ENCODE measurements at places on chromosomes 12 and 14.

- no peak for DNase-seq
These were observed 19.6 kb upstream of the FBXO33 start for GRCh38 chr14:39451811-39452210.

GRCh38 chr12:82300611-82301010, 57.6 kb downstream of the CCDC59 start:
- no peak for DNase-seq

- no peak for DNase-seq
These were observed 750.2 kb downstream of the TMEM121 start for GRCh38 chr14:106276326-106277267.

DNA sequence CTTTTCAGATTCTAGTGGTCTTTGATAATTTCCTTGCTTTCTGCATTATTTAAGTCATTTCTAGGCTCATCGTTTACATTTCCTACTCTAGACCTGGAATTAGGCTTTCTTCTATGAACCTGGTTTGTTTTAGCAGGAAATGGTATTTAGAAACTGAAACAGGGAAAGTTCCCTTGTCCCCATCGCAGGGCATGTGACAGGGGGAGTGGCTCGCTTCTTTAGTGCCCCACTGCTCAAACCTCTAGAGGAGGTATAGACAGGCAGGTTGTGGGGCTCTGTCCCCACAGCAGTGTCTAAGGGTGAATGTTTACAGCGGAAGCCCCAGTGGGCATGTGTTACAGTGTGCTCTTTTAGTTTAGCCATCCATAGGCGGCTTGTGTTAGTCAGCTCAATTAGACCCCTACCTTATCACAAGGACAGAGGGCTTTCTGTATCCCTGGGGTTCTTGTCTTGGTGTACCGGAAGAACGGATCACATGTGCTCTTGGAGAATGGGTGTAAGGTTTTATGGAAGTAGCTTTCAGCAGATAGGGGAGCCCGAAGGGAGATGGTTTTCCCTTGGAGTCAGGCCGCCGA, 25.0 kb downstream of the IFT81 start:
- no peak for DNase-seq

DNA sequence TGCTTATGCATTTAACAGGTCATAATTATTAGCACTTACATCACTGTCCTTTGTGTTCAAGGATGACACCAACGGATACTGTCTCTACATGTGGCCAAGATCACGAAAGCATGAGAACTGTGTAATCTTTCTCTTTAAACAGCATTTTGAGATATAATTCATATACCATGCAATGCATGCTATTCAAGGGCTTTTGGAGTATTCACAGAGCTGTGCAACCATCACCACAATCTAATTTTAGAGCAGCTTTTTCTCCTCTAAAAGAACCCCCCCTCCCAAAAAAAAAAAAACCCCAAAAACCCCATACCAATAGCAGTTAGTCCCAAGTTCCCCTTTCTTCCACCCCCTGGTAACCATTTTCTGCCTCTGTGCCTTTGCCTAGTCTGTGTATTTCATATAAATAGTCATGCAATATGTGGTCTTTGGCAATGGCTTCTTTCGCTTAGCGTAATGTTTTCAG, 60.6 kb downstream of the SPRING1 start:
- DNase-seq: no peak

DNA sequence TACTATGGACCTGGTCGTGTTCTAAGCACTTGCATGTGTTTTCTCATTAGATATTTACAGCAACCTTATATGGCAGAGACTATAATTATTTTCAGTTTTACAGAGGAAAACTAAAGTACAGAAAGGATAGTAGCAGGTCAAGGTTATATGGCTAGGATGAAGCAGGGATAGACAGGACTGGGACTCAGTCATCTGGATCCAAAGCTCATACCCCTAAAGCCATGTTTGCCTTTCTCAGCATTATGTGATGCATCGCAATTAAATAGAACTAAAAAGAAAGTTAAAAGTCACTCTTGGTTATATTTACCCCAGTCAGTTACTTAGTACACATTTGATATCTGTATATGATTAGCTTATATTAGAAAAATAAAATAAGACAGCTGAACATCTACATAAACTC, 13.3 kb downstream of the LIN7A start:
- DNase-seq: no peak

DNA sequence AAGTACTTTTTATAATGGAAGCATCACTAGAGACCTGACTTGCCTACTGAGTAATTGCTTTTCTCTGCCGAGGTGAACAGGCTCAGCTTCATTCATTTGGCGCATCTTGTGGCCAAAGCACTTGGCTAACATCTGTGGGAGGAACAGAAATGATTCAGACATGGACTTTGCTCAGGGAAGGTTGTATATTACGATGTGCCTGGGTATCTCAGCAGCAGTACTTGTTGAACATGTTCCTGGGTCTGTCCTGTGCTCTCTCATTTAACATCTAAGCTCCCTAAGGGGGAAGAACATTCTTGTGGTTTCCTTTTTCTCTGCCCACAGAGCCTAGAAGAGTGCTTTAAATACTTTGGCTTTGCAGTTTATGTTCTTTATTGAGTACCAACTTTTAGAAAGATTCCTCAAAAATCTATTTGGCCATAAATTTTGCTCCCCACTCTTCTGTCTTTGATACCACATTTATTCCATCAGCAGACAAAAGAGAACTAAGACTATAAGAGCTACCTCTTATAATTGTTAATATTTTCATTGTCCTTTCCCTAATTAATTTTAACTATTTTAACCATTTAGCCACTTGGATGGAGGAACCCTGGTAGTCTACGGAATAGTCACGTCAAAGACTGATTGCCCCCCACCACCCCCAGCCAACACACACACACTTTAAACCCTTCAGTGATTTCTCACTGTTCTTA, 101.2 kb upstream of the EGLN3 start:
- peak; percentile 96 for DNase-seq

DNA sequence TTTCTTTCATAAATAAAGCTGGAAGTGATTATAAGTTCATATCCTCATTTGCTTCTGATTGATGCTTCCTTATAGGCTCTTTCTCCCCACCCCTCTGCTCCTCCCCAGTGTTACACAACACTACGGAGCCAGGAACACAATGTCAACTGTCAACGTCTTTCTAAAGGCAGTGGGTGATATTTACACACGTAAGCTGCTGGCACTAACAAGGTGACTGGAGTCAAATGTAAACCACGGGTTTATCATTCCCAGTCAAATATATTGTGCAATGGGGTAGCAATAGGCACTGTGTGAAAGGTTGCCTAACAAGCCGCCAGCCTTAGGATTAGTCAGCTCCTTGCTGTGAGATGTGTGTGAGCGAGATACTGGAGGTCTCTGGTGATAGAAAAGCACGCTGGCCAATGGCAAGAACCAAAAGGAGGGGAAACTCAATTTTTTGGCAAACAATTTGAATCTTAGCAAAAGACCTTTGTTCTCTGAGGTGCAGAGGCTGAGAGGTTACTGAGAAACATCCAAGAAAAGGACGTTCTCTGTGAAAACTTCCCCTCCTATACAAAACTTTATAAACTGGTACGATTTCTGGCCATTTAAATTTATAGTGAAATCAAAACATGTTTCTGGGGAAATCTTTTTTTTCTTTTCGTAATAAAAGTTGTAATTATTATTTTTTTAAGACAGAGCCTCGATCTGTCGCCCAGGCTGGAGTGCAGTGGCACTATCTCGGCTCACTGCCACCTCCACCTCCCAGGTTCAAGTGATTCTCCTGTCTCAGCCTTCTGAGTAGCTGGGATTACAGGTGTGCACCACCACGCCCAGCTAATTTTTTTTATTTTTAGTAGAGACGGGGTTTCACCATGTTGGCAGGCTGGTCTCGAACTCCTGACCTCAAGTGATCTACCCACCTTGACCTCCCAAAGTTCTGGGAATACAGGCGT, 22.3 kb upstream of the HECTD1 start:
- peak; percentile 99 for DNase-seq

GRCh38 chr14:91749868-91750267, 18.0 kb upstream of the CATSPERB start:
- DNase-seq: no peak

DNA sequence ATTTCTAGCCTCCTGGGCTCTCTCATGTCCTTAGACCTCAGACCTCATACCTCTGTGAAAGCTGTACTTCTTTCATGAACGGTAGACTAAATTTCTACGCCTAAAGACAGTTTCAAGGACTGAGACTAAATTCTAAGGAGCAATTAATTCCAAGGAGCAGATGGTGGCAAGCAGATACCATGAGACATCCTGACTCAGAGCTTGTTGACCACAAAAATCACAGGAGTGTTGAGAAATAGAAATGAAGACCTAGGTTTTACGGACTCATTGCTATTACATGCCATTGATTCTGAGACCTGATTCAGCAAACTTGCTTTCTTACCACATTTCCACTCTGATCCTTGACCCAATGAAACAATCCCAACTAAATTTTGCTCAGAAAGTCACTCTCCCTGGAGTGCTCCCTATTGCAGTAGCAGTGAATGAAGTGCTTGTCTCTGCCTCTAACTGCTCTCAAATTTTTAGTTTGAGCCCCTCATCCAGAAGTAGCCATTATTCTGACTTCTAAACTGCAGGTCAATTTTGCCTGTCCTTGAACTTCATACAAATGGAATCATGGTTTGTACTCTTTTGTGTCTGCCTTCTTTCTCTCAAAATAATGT, 52.0 kb downstream of the PEX5 start:
- DNase-seq: no peak

GRCh38 chr12:13952096-13952495, 29.3 kb downstream of the GRIN2B start:
- no peak for DNase-seq

- no peak for DNase-seq
These were observed 181.0 kb upstream of the RGS6 start for GRCh38 chr14:71751264-71751663.

GRCh38 chr14:43172899-43173548, 1334.1 kb downstream of the FSCB start:
- DNase-seq: peak; percentile 66

GRCh38 chr12:122687086-122687485, 16.1 kb downstream of the HCAR2 start:
- DNase-seq: no peak

GRCh38 chr14:70665448-70666360, 24.0 kb downstream of the TTC9 start:
- DNase-seq: peak; percentile 76

DNA sequence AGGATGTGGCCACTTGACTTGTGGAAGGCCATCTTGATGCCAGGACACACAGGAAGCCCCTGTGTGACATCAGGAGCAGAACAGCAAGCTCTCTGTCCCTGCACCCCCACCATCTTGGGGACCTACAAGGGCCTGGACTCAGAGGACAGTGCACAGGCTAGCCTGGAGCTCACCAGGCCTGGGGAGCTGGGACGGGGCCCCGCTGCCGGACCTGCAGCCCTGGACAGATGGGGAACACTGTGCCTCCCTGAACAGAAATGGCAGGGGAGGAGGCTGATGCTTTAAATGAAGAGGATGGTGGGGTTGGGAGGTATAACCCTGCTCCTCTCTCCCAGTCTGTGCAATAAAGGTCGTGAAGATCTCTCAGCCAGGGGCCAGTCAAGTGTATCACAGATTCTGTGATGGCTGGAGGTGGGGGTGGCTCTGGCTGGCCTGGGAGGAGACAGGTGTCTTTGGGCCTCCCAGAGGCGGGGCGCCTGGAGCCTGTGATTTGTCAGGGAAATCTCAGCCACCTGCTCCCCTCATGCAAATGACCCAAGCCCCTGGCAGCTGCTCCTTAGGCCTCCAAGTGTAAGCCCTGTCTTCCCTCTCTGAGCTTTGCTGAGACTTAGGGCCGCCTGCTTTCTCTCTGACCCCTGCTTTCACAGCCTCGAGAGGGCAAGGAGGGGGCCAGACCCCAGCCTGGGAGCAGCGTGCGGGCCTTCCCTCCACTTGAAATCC, 1.1 kb upstream of the GNB3 start:
- no peak for DNase-seq

- DNase-seq: no peak
These were observed 249.1 kb downstream of the RASSF9 start for GRCh38 chr12:85587158-85587557.

- no peak for DNase-seq
These were observed 136.4 kb downstream of the PHLDA1 start for GRCh38 chr12:75894965-75895754.

DNA sequence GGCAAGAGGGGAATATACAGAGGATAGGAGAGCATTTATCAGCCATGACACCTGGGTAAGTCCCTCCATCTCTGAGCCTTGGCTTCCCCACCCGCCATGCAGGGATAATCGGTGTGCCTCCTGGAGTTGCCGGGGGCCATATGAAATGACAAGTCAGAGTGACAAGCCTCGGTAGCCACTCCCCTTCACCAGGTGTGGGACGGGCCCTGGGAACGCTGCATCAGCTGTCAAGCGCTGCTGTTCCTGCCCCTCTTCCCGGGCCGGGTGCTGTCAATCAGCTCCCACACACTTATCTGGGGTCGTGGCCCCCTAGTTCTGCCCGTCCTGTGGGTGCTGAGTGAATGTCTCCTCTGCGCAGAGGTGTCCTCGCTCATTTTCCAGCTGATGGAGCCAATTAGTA, 57.2 kb downstream of the MVK start:
- no peak for DNase-seq

- DNase-seq: no peak
These were observed 41.7 kb upstream of the FUT8 start for GRCh38 chr14:65370801-65371248.

GRCh38 chr14:72850360-72850759, 43.5 kb downstream of the DPF3 start:
- no peak for DNase-seq

GRCh38 chr12:111596985-111597830, 1.9 kb downstream of the ATXN2 start:
- DNase-seq: peak; percentile 69

GRCh38 chr14:100374876-100375265, 51.7 kb downstream of the SLC25A47 start:
- DNase-seq: no peak

DNA sequence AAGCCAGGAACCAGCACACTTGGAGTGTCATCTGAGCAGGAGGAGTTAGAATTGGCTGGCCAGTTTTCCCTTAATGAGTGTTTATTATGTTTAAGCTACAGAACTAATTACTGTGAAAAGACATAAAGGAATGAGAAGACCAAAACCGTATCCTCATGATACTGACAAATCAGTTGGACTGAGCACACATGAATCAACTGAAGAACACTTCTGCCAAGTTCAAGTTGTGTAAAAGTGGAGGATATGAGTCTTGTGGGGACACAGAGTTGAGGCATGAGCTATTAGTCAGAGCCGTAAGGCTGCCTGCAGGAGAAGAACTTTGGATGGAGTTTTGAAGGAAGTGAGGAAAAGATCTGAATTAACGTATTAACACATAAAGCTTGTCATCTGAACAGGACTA, 43.1 kb downstream of the HMGA2 start:
- no peak for DNase-seq

Measured in small intestine (tissue), 16 donors.